ENCODE measurements at places on chromosomes 4 and X.

GRCh38 chr4:16116493-16116990, 32.7 kb upstream of the PROM1 start:
- no peak for DNase-seq

DNA sequence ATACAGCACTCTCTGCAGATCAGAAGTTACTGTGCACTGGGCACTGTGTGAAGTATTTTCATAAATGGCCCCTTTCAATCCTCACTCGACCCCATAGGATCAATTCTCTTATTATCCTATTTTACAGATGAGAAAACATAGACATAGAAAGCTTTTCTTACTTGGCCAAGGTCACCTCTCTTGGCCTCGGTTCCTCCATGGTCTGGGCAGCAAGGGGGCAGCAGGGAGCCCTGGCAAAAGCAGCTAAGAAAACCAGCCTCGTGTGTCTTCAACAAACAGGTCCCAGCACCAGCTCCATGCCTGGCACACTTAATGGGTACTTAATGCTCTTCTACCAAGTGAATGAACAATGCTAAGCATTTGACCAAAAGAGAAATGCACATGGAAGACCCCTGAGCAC, 34.4 kb downstream of the BST1 start:
- DNase-seq = no peak

GRCh38 chr4:38634047-38634759, 29.8 kb upstream of the KLF3 start:
- no peak for DNase-seq

- DNase-seq = no peak
Measured at GRCh38 chr4:144589512-144589911, 56.4 kb upstream of the HHIP start.

DNA sequence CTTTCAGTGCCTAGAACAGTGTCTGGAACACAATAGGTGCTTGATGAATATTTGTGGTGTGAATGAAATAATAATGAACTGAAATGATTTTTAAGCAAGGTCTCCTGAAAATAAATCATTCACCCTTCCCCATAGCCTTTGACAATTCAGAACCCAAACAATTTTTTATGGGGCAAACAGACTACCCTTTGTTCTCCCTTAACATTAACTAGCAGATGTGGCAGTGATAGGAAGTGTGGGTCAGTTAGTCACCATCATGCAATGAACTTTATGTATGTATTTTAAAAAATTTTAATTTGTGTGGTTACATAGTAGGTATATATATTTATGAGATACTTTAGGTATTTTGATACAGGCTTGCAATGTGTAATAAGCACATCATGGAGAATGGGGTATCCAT, 27.2 kb upstream of the CD40LG start:
- no peak for DNase-seq

- no peak for DNase-seq
Measured at GRCh38 chrX:2387614-2388239, 113.0 kb downstream of the DHRSX start.
